Myocyte (in vitro differentiated cells): ENCODE measurements at places on chromosomes 1 and 21. TPM values are rescaled to one million over a fixed set of nuclear protein-coding genes. Genes with fewer than 3 reads are reported as not detected.

FOXE3 gene
- total RNA-seq: 0.16 TPM in 1 of 2 replicates, not detected in the other

- no peak for DNase-seq
Observed at GRCh38 chr21:26595971-26596370, 22.9 kb upstream of the CYYR1 start.

GRCh38 chr1:163163163-163163562 is 39.6 kb downstream of the RGS5 start:
- no peak for DNase-seq

DNA sequence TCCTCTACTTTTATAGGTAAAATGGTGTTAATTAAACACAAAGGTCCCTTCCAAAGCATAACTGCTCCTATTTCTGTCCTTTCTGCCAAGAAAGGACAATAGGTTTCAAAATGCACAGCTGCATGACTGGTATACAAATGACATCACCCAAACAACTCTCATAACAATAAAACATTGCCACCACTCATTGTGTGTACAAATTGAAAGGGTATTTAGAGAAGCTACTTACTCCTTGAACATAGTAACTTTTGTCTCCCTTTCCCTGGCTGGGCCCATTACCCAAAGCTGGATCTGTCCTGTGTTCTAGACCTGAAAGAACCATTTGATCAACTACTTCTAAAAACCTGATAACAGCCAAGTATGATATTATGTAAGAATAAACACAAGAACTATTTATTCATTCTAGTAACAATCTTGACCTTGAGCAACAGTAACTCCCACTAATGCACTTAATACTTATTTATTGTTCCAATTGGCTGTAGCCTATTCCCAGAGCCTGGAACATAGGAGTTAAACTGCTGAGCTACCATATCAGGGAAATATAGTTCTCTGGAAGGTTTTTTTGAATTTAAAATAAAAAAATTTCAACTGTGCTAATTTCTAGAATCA is 38.2 kb downstream of the TTLL7 start:
- no peak for DNase-seq
